ENCODE measurements at places on chromosomes 5 and 9.

DNA sequence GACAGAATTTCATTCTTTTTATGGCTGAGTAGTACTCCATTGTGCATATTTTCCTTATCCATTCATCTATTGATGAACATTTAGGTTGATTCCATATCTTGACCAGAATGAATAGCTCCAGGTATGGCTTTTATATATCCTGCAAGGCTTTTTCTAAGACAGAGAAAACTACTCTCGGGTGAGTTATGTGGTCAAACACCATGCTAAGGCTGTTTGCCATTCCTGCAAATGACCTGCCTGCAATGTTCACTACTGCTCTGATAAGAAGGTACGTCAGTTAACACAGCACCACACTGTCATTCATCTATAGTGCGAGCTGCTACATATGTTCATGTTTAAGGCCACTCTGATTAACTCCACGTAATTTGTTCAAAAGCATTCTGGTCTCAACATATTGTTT lies 256.8 kb upstream of the RGMB start:
- no peak for DNase-seq

DNA sequence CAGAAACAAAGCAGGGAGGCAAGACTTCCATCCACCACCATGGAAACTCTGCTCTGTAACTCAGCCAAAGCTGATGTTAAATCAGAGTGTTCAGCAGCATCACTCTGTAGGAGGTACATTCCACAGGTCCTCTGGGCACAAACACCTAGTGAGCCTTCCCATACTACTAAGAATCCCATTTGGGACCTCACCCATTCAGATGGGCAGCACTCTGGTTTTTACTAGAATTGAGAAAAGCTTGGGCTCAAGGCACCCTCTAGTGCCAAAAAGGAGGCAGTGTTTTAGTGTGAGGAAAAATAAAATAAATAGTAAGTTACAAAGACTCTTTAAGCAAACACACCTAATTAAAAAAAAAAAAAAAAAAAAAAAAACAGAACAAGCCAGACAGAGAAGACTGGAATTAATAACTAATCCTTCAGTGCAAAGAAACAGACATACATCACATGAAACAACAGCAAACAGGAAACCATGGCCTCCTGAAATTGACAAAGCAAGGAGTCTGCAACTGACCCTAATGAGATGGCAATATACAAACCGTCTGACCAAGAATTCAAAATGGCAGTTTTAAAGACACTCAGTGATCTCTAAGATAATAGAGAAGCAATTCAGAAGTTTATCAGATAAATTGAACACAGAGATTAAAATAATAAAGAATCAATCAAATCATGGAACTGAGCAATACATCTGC lies 159.5 kb downstream of the GNA14 start:
- peak; percentile 32 for DNase-seq

DNA sequence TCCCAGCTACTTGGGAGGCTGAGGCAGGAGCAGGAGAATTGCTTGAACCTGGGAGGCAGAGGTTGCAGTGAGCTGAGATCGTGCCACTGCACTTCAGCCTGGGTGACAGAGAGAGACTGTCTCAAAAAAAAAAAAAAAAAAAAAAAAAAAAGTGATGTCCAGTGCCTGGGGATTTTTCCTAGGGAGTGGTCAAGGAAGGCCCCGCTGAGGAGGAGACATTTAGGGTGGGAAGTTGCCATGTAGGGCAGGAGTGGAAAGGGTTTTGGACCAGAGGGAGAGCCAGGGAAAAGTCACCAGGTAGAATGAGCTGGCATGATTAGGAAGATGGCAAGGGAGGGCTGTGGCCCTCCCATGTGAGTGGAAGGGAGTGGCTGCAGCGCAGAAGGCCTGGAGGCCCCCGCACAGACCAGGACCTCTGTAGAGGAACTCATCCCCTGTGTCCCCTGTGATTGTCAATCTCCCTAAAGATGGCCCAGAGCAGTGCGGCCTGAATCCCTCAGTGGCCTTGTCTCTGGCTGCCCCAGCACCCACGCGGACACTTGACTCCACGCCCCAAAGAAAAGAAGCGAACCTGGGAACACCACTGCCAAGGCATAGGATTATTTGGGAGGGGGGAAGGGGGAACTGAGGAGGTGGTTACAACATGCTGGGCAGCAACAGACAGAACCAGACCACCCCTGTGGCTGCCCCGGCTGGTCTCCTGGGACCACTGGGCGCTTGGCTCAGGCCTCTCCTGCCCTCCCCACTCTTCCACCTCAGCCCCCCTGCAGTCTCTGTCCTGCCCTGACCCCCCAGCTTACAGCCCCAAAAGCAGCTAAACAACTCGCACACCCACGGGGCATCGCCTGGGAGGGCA lies 2.6 kb upstream of the SQSTM1 start:
- DNase-seq = no peak

DNA sequence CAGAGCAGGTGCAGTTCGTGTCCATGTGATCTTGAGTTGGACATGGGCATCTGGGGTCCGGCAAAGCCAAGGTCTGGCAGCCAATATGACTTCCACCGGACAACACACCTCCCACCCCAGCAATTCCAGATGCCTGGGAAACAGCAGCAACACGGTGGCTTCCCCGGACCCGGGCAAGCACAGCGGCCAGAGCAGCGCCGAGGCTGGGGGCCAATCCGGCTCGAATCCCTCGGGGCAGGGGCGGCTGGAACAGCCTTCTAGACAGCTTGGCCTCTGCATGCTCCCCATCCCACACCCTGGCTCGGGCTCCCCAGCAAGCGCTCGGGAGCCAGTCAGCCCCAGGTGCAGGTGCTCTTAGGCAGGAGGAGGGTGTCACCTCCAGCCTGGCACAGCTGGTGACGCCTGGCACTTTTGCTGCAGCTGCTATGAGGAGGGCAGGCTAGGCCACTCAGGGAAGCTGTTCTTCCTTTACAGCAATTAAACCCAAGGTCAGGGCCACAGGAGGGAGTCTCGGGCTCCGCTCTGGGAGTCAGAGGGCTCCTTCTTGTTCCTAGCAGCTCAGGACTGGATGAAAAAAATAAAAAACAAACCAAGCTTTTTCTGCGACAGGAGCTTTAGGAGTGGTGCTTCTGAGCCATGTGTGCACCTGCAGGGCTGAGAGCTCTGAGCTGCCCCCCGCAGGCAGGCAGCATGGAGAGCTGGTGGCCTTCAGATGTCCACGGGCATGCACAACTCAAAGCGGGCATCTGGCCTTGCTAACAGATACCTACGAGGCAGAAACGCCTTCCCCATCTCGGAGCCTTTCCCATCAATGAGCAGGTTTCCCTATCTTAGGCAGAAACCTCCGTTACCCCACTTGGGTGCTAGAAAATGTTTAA lies 28.2 kb downstream of the DBH start:
- DNase-seq = no peak

GRCh38 chr9:132509928-132510874 lies 72.2 kb upstream of the BARHL1 start:
- no peak for DNase-seq

DNA sequence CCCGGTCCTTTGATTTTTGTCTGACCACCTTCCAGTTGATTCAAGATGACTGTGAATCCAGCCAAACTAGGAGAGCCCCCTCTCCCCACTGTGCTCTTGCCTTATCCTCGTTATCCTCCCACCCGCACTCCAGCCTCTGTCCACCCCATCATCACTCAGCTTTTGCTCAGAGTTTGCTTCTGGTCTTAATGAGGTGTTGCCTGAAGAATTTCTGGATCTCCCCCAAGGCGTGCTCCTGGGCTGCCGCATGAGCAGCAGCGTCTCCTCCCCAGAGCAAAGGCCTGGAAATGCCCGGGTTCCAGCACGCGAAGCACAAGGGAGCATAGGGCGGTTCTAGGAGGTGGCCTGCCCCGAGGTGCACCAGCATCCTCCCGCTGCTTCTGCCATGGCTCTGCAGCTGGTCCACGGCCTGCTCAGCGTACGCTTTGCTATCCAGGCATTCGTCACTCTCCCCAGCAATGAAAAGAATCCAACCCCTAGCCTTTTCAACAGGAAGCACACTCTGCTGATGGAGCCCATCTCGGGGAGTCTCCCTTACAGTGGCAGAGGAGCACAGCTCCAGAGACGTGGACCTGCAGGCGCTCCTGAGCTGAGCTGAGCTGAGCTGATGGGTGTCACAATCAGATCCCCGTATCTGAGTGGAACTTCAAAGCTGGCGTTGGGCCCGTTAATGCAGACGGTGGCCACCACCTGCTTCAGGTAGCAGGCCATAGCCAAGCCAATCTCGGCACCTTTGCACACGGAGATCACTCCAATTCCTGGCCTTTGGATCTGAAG lies 50.7 kb downstream of the BAAT start:
- DNase-seq = no peak

DNA sequence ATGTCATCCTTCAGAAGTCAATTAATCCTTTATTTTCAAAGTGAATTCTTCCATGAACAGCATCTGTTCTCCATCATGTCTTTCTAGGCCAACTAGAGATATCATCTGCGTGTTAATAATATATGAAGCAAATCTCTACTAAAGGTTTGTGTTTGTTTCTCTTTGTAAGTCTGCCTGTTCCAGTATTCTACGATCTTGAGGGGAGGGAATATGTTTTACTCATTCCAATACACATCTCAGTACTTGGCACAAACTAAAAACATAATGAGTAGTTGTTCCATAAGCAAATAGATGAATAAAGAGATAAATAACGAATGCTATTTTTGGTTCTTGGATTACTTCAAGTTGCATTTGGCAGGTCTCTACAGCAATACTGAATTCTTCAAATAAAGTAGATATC lies 470.7 kb upstream of the GRIN3A start:
- DNase-seq = no peak

- DNase-seq = no peak
These were observed 38.5 kb upstream of the MPDZ start for GRCh38 chr9:13318027-13318426.

DNA sequence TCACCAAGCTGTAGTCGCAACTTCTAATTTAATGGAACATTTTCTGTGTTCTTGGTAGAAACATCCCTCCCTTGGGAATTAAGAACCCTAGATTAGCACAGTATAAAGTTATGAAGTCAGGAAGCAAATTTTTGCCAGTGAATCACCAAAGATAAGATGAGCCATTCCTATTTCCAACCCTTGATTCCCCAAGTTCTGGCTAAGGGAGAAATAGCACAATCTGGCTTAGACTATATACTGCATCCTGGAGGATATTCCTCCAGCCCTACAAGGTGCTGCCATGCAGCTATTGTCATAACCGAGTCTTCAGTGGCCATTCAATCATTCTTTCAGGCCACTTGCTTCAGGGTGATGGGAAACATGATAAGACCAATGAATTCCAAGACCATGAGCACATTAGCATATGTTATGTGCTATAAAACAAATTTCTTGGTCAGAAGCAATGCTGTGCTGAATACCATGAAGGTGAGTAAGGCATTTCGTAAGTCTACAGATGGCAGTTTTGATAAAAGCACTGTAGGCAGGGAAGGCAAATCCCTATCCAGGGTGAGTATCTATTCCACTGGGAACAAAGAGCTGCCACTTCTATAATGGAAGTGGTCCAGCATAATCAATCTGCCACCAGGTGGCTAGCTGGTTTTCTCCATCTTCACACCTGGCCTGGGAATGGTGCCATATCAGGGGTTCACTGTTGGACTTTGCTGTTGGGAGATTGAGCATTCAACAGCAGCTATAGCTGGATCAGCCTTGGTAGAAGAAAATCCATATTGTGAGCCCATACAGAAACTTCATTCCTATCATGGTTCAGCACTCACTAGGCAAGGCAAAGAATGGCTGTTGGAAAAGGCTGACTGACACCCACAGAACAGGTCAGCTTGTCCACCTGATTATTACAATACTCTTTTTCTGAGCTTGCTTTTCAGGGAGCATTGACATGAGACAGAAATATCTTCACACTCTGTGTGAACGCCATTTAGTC lies 19.6 kb upstream of the ARL15 start:
- no peak for DNase-seq

GRCh38 chr9:16825331-16825725 lies 45.1 kb downstream of the BNC2 start:
- DNase-seq = no peak

DNA sequence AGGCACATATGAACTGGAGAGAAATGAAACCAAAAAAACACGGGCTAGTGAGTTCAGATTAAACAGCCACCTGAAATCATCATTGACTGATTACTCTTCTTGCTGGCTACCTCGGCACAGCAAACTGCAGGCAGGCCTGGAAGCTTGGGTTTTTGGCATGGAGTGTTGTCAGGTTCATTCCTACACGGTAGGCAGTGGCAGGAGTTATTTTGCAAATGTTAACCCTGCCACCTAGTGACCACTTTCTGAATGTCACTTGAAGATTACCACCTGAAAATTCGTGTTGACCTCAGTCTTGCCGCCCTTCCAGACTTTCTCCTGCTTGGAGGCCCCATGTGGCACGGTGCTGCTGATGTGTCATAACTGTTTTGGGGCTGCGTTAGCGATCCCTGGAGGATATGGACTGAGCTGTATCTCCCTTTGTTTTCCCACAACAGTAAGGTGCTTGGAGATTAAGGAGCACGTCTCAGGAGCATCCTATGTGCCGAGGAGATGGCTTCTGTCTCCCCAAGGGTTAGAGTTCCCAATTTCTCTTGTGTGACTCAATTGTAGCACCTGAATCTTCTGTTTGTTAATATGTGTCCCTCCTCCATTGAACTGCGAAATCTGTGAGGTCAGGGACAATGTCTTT lies 12.7 kb upstream of the CD180 start:
- peak; percentile 67 for DNase-seq

GRCh38 chr9:88786291-88787079 lies 204.8 kb upstream of the S1PR3 start:
- DNase-seq = no peak

GRCh38 chr5:1524799-1525623 lies 1.3 kb upstream of the LPCAT1 start:
- no peak for DNase-seq

- DNase-seq = no peak
These were observed 419.2 kb downstream of the PDE4D start for GRCh38 chr5:59474324-59474723.

DNA sequence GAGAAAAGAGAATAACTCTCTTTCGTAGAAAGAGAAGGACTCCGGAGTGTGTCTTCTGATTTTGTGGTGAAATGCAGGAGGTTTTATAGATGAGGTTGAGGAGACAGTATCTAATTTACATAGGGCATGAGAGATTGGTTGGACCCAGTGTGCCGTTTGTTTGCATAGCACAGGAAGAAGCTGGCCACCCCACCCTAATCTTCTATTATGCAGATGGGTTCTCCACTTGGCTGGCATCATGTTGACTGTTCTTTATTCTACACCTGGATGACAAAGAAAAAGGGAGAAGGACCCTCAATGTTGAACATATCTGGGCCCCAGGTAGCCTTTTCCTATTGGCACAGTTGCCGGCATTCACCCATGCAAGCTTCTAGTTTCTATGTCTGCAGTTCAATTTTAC lies 23.2 kb upstream of the MINAR2 start:
- no peak for DNase-seq

DNA sequence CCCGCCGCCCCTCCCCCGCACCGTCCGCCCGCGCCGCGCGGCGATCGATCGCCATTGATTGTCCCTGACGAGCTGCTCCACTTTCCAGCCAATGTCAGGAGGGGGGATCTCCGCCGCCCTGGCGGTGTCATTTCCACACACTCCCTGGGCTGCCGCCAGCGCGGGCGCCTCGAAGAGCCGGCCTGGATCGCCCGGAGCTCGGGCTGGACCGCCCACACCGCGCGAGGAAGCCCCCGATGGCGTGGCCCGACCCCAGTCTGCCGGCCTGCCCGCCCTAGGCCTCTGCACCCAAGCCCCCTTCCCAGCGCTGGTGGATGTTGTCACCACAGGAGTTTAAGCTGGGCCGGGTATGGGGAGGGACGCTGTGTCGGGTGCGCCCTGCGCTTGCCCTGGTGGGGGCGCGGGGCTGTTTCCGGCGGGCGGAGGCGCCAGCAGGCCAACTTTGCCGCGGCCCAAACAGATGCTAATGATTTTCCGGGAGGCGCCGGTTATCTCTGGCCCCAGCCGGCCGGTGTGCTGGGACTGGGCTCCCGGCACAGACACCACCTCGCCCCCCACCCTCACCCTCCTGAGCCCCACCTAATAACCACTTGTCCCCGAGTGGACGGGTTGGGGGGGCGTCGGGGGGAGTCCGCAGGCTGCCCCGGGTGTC lies 10.6 kb upstream of the CXXC5 start:
- peak; percentile 87 for DNase-seq
